Caco-2 (cell line): ENCODE measurements at places on chromosomes 5 and 9.

- peaks cover 8% of the 10 kb centered on the region; the same call in 1 of the 2 replicates for H3K4me1 ChIP-seq
- H3K27ac ChIP-seq, result no peak overlapping the region
- no peak for DNase-seq
Measured at GRCh38 chr9:125701351-125701750, 5.7 kb downstream of the MAPKAP1 start.

DNA sequence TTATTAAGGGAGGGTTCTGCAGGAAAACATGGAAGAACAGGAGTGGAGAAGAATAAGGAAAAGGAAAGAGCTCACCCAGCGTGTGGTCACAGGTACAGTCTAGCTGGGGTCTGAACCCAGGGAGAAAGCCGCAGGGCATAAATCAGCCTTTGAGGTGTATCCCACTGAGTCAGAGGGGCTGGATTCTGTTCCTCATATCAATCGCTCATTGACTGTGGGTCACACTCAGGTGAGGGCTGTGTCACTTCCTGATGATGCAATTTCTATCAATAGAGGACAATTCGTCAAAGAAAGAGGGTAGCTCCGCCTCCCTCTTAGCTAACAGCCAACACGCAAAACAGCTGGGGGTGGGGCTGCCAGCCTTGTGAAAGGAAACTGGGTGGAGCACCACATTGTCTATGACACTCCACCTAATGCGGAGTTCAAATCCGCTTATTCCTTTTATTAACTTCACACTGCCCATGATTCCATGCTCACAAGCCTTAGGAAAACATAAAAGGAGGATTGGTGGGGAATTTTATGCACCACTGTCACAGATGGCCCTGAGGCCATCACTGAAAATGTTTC is 176.2 kb downstream of the ICE1 start:
- peak; percentile 9 for DNase-seq
- H3K4me1 ChIP-seq, result no peaks in the 10 kb centered on the region
- no peaks in the 10 kb centered on the region for H3K27me3 ChIP-seq
- H3K4me3 ChIP-seq, result no peak overlapping the region

DNA sequence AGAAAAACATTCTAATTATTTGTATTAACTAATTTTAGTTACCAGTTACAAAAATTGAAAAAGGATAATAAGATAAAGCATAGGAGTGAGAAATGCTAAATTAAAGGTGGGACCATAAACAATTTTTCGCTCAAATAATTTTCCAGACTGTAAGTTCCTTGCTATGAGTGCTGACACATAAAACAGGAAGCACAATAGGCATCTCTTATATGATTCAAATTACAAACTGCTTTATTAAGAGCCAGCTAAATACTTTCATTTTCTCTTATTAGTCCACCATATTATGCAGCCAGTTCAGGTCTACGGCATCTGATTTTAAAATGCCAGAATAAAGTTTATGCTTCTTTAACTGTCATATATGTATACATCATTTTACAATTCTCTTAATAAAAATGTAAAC is 4.4 kb downstream of the RC3H2 start:
- no peaks in the 10 kb centered on the region for H3K36me3 ChIP-seq
- no peaks in the 10 kb centered on the region for H3K27me3 ChIP-seq
- DNase-seq, result no peak
- no peaks in the 10 kb centered on the region; the same call in 1 of the 2 replicates for H3K4me1 ChIP-seq
- H3K4me3 ChIP-seq, result no peak overlapping the region

GRCh38 chr5:119074419-119074818 is 3.5 kb downstream of the DMXL1 start:
- H3K4me3 ChIP-seq, result no peak overlapping the region
- DNase-seq, result no peak
- peak overlapping the region; percentile 22 for H3K27ac ChIP-seq
- no peaks in the 10 kb centered on the region for H3K36me3 ChIP-seq
- H3K4me1 ChIP-seq, result peaks cover 9% of the 10 kb centered on the region
- H3K27me3 ChIP-seq, result no peaks in the 10 kb centered on the region

- H3K4me3 ChIP-seq, result no peak overlapping the region
- H3K27ac ChIP-seq, result no peak overlapping the region
- H3K27me3 ChIP-seq, result no peaks in the 10 kb centered on the region
Measured at GRCh38 chr9:27679338-27679737, 106.1 kb upstream of the C9orf72 start.

DNA sequence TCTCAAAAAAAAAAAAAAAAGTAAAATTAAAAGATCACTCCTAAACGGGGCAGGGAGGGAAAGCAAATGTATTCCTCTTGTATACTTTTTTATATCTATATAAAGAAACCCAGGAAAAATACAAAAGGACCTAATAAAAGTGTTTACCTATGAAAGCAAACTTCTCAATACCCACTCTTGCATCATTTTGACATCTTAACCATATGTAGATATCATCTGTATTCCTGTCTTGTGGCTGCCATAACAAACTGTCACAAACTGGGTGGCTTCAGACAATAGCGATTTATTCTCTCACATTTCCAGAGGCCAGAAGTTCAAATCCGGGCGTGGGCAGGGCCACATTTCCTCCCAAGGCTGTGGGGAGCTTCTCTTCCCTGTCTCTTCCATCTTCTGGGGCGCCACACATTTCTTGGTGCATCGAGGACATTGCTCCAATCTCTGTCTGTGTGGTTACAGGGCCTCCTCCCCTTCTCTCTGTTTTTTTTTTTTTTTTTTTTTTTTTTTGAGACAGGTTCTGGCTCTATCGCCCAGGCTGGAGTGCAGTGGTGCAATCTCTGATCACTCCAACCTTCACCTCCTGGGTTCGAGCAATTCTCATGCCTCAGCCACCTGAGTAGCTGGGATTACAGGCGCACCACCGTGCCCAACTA is 58.4 kb upstream of the IL17B start:
- H3K4me3 ChIP-seq, result no peak overlapping the region
- no peak for DNase-seq
- no peaks in the 10 kb centered on the region for H3K36me3 ChIP-seq
- H3K27ac ChIP-seq, result no peak overlapping the region
- H3K4me1 ChIP-seq, result no peaks in the 10 kb centered on the region
- no peaks in the 10 kb centered on the region for H3K27me3 ChIP-seq

DNA sequence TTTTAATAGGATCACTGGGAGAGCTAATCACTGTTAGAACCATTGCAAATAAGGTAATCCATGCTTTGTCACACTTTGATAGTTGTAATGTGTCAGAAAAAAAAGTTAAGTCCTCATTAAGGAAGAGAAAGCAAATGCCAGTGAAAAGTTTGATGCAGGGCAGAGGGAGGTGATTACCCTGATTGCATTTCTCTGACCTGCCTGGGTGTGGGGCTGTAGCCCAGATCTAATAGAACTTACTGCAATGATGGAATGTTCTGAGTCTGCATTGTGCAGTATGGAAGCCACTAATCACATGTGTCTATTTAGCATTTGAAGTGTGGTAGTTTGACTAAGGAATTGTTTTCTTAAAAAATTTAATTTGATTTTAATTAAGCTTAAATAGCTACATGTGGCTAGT is 202.7 kb downstream of the ATP10B start:
- H3K36me3 ChIP-seq, result no peaks in the 10 kb centered on the region
- no peak overlapping the region for H3K27ac ChIP-seq
- no peak overlapping the region for H3K4me3 ChIP-seq
- no peaks in the 10 kb centered on the region; the same call in 1 of the 2 replicates for H3K27me3 ChIP-seq

DNA sequence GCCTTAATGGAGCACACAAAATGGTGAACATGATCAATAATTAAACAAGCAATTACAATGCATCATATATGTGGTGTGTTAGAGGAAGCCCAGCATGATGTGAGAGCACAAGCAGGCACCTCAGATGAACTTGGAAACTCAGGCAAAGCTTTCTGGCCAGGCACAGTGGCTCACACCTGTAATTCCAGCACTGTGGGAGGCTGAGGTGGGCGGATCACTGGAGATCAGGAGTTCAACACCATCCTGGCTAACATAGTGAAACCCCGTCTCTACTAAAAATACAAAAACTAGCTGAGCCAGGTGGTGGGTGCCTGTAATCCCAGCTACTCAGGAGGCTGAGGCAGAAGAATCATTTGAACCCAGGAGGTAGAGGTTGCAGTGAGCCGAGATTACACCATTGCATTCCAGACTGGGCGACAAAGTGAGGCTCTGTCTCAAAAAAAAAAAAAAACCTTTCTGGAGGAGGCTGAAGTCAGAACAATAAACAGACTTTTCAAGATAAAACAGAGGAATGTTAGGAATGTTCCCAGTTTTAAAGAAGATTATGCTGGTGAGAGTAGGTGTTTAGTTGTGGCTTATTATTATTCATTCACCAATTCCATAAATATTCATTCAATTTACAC is 159.4 kb downstream of the CEMIP2 start:
- H3K36me3 ChIP-seq, result no peaks in the 10 kb centered on the region

DNA sequence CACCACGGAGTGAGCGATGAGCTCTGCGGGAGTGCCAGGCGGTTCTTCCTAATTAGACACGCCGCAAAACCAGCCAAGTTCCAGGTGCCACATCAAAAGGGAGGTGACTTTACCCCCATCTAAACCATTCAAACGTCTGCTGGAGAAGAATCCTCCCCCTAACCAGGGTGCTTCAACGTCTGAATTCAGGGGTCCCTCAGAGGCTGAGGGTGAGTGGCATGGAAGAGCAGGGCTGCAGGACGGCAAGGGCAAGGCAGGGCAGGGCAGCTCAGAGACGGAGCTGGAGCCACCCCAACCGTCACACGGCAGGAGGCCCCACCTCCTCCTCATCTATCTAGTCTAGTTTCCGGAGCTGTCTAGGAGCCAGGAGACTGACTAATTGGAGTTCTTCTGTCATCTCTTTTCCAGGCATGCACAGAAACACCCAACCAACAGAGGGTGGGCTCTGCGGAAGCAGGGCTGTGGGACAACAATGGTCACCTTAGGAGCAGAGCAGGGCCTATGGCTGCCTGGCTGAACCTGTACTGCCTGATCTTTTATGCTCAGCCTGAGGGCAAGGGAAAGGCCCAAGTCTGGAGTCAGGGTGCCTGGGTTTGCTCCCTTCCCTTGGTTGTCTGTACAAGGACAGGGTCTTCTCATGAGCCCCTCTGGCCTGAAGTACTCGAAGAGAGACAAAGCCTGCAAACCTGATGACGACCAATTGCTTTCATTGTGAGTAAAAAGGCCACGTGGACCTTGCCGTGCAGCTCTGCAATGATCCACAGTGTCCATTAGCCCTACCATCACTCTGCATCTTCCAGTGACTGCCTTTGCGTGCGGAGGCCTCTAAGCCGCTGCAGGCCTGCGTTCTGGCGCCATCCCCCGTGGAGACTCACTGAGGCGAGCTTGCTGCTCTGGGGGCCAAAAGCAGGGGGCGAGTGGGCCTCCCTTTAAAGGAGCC is 81.0 kb upstream of the SLC25A51 start:
- no peak overlapping the region for H3K27ac ChIP-seq
- H3K4me1 ChIP-seq, result no peaks in the 10 kb centered on the region
- peaks cover 2% of the 10 kb centered on the region; the same call in 1 of the 2 replicates for H3K36me3 ChIP-seq
- no peak for DNase-seq
- no peaks in the 10 kb centered on the region for H3K27me3 ChIP-seq
- H3K4me3 ChIP-seq, result no peak overlapping the region

- H3K4me1 ChIP-seq, result no peaks in the 10 kb centered on the region; the same call in 1 of the 2 replicates
- no peaks in the 10 kb centered on the region for H3K27me3 ChIP-seq
- no peak for DNase-seq
- no peaks in the 10 kb centered on the region for H3K36me3 ChIP-seq
- H3K27ac ChIP-seq, result no peak overlapping the region
Measured at GRCh38 chr5:166637295-166637694, 1654.2 kb upstream of the WWC1 start.

GRCh38 chr5:66113160-66113559 is 30.9 kb upstream of the SREK1 start:
- H3K36me3 ChIP-seq, result no peaks in the 10 kb centered on the region
- no peaks in the 10 kb centered on the region for H3K27me3 ChIP-seq
- H3K27ac ChIP-seq, result no peak overlapping the region
